ENCODE measurements at places on chromosomes 5 and 9.
A peak's percentile ranks its signal among the peaks of the same experiment; 100 is the strongest.

GRCh38 chr9:91886414-91887076 lies 63.5 kb downstream of the ROR2 start:
- H3K27ac ChIP-seq: peak overlapping the region; percentile 44
- no peaks in the 10 kb centered on the region for H3K27me3 ChIP-seq
- DNase-seq: no peak
- H3K4me3 ChIP-seq: no peak overlapping the region
- H3K36me3 ChIP-seq: no peaks in the 10 kb centered on the region
- H3K4me1 ChIP-seq: no peaks in the 10 kb centered on the region

DNA sequence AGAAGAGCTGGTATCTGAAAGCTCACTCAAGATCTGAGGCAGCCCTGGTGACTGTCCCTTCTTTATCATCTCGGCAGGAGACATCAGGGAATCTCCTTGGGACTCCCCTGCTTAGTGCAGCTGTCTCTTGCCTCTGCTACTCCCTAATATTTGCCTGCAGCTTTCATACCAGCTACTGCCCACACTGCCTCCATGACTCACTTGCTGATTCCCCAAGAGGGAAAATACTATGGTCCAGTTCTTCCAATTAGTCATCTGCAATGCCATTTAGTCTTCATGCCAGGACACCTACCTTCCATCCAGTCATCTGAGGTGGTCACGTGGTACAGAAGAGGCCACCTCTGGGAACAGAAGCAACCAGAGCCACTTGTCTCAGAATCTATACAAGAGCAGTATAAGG lies 270.8 kb downstream of the NTRK2 start:
- H3K27ac ChIP-seq: no peak overlapping the region
- no peaks in the 10 kb centered on the region for H3K36me3 ChIP-seq
- no peaks in the 10 kb centered on the region for H3K4me1 ChIP-seq
- no peak overlapping the region for H3K4me3 ChIP-seq

- DNase-seq: no peak
- no peaks in the 10 kb centered on the region for H3K36me3 ChIP-seq
- H3K4me1 ChIP-seq: no peaks in the 10 kb centered on the region
- H3K27me3 ChIP-seq: no peaks in the 10 kb centered on the region
- no peak overlapping the region for H3K27ac ChIP-seq
- no peak overlapping the region for H3K4me3 ChIP-seq
Measured at GRCh38 chr5:93017849-93018248, 563.2 kb downstream of the NR2F1-AS1 start.

GRCh38 chr9:97802276-97802675 lies 50.8 kb upstream of the FOXE1 start:
- DNase-seq: no peak
- peaks cover 9% of the 10 kb centered on the region for H3K4me1 ChIP-seq
- no peaks in the 10 kb centered on the region for H3K36me3 ChIP-seq
- H3K4me3 ChIP-seq: no peak overlapping the region

- peaks cover 89% of the 10 kb centered on the region for H3K27me3 ChIP-seq
- H3K4me1 ChIP-seq: no peaks in the 10 kb centered on the region
- no peak overlapping the region for H3K27ac ChIP-seq
- H3K4me3 ChIP-seq: no peak overlapping the region
Measured at GRCh38 chr9:126117631-126118030, 209.0 kb upstream of the MVB12B start.
